IPS DF 6.9 (cell line): ENCODE measurements at places on chromosomes 11 and 22.

GRCh38 chr11:46972343-46972742, 35.8 kb downstream of the CSTPP1 start:
- no peak for DNase-seq

- no peak for DNase-seq
Observed at GRCh38 chr11:69536406-69536805, 54.9 kb downstream of the LINC01488 start.

DNA sequence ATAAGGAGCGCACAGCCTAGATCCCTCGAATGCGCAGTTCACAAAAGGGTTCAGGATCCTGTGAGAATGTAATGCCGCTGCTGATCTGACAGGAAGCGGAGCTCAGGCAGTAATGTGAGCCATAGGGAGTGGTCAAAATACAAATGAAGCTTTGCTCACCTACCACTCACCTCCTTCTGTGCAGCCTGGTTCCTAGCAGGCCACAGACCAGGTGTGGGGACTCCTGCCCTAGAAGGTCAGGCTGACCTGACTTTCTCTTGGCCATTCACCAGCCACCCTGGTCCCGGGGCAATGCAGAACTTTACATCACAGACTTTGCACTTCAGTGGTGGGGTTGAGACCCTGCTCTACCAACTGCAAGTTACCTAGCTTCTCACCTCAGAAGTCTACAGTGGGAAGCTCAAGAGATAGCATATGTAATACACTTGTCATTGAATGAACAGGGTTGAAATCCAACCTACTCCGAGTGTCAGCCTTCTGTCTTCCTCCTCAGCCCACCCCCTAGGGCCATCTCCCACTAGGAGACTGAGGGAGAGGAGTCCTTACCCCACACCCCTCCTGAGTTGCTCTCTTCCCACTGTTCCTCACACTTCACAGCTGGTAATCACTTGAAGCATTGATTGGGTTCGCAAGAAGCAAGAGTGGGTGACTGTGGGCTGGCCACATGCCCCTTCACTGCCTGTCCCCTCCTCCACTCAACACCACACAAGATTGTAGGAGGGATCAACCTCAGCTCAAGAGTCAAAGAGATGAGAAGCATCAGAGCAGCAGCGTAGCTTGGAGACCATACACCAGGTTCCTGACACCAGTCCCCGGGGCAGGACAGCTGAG, 2.0 kb upstream of the KCNJ1 start:
- no peak for DNase-seq

DNA sequence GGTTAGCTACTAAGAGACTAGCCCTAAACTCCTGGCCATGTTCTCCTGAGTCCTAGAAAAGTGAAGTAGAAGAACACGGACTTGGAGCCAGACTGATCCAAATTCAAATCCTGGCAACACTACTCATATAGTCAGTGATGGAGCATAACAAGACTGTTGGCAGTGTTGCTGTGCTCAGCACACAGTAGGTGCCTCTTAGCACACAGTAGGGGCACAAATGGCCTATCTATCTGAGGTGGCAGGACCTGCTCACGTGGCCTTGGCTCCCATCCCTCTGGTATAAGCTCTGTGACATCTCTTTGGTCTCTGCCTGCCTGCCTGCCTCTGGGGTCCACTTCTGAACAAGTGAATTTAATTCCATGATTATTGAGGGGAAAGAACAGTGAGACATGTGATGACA, 15.4 kb downstream of the TENM4 start:
- no peak for DNase-seq

DNA sequence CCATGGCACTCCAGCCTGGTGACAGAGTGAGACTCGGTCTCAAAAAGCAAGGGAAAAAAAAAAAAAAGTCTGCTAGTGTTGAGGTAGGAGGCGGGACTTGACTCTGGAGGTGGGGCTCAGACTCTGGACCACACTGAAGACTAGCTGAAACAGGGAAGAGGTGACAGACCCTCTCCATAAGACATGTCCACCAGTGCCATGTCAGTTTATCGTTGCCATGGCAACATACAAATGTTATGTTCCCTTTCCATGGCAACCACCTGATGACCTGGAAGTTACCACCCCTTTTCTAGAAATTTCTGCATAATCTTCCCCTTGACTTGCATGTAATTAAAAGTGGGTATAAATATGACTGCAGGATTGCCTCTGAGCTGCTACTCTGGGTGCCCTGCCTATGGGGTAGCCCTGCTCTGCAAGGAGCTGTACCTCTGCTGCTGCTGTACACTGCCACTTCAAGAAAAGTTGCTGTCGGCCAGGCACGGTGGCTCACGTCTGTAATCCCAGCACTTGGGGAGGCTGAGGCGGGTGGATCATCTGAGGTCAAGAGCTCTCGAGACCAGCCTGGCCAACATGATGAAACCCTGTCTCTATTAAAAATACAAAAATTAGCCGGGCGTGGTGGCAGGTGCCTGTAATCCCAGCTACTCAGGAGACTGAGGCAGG, 55.1 kb downstream of the KIAA1671 start:
- DNase-seq, result no peak

- DNase-seq, result no peak
Observed at GRCh38 chr11:34970480-34970879, 54.1 kb downstream of the PDHX start.

DNA sequence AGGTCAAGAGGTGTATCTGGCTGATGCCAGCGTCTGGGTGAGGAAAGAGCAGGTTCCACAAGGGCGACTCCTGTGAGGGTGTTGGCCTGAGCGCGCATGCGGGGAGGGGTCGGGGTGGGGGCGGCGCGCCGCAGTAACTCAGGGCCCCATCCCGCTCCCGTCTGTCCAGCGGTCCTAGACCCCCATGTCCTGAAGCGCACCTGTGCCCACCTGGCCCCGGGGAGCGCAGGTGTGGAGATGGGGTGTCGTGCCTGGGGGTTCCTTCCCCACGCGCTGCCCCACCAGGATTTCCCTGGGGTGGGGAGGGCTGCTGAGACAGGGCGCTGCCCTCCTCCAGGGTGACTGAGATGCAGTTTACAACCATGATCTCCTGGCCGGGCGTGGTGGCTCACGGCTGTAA, 20.9 kb downstream of the RNH1 start:
- no peak for DNase-seq

GRCh38 chr22:45585437-45585755, 82.7 kb downstream of the FBLN1 start:
- no peak for DNase-seq

- DNase-seq, result no peak
Observed at GRCh38 chr22:42918500-42918899, 61.4 kb upstream of the ARFGAP3 start.

GRCh38 chr11:44008088-44008501, 39.7 kb upstream of the ACCSL start:
- no peak for DNase-seq
